Hematopoietic multipotent progenitor cell treated with erythropoietin and hydrocortisone succinate and interleukin-3 and kit ligand, for 6 days (in vitro differentiated cells): ENCODE measurements at places on chromosomes 11 and 22.

DNA sequence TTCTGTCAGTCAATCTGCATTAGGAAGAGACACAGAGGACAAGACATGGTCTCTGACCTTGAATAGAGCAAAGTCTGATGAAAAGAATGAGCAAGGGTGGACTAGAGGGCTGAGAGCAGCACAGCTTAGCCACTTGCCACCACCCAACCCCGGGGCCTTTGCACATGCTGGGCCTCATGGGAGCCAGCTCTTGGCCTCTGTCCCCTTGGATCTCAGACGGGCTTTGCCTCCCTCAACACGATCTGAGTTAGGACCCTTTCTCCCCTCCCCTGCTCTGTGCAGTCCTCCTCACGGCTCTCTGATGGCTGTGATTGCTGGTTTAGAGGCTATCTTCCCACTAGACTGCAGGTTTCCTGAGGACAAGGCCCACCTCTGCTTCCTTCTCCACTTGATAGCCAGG, 131.6 kb upstream of the B3GAT1 start:
- DNase-seq: no peak

GRCh38 chr11:72700146-72700545, 25.9 kb upstream of the PDE2A start:
- no peak for DNase-seq

GRCh38 chr22:39148727-39149535, 3.5 kb downstream of the CBX7 start:
- DNase-seq: peak; percentile 49

DNA sequence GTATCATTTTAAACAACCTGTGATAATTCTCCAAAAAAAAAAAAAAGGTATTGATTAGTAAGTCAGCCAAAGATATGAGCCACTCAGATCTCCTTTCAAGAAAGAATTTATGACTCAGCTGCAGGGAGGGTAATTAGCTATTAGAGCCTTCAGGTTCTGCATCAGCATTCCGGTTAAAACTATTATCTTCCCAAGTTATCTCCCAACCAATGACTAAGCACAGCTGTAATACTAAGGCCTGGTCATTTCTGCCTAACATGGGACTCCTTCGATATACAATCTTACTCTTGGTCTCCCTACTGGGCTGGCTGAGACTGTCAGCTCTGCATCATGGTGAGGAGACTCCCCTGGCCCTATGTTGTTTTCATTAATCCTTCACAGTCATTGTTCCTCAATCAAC, 60.4 kb downstream of the SBF2 start:
- peak; percentile 11 for DNase-seq
